ENCODE measurements at places on chromosomes 6 and 20.

GRCh38 chr20:57940868-57941522, 231.2 kb upstream of the PMEPA1 start:
- no peak for DNase-seq

DNA sequence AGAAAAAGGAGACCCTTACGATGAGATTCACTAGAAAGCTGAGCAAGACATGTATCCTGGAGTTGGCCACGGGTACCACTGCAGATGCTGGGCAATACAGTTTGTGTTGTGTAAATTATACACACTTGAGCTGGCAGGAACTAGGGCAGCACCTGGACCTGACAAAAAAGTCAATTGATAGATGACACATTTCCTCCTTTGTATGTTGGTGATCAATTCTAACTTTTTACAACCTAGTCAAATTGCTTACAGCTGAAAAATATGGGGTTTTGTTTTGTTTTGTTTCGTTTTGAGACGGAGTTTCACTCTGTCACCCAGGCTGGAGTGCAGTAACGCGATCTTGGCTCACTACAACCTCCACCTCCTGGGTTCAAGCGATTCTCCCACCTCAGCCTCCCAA, 108.9 kb downstream of the UST start:
- no peak for DNase-seq

DNA sequence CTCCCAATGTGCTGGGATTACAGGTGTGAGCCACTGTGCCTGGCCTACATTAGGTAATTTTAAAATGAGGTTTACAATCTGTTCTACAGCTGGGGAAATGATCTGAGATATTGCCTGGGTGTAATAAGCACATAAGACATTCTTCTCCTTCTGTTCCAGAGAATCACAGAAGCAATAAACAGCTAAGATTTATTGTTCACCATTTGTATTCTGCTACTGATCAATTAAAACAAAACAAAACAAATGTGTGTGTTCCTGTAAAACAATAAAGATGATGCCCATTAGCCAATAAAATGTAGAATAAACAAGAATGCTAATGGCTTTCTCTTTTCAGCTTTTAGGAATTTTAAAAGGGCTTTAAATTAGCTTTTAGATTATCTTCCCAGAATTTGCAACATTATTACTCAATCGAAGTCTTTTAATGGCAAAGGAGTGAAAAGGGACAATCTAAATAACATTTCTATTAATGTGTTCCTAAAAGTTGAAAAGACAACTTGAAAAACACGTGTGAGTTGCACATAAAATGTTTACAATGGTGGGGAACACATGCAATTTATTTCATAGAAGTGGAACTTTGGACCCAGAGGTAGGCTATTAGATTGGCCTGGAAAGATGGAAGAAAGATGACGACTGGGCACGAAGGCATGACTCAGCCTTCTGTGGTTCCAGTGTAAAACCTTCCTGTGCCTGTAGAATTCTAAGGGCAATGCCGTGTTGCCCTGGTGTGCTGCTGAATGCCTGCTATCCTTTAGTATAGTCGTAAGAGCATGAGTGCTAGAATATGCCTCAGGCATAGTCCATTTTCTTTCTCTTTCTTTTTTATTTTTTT, 29.0 kb upstream of the DEK start:
- no peak for DNase-seq

- DNase-seq: peak; percentile 1
Observed at GRCh38 chr20:60482221-60483008, 524.2 kb downstream of the CDH26 start.

GRCh38 chr20:32902456-32903420, 44.0 kb downstream of the EFCAB8 start:
- DNase-seq: peak; percentile 21

DNA sequence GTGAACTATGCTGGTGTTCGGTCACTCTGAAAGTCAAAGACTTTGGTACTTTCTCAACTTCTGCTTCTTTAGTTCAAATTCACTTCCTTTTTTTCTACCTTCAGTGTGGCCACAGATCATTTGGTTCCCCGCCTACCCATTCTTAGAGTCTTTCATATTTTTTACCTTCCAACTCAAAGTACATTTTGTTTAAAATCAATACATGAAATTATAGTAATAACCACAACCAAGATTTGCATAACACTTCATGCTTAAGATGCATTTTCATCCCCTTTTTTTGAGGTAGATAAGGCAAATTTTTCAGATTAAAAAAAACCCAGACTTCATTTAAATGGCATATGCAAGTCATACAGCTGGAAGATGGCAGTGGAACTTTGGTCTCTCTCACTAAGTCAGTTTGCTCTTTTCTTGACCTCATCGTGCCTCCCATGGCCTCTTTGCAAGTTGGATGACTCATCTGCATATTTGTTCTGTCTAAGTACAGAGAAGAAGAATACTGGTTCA, 11.9 kb upstream of the CNR1 start:
- no peak for DNase-seq

- no peak for DNase-seq
Observed at GRCh38 chr6:125001684-125002405, 39.6 kb downstream of the RNF217 start.

DNA sequence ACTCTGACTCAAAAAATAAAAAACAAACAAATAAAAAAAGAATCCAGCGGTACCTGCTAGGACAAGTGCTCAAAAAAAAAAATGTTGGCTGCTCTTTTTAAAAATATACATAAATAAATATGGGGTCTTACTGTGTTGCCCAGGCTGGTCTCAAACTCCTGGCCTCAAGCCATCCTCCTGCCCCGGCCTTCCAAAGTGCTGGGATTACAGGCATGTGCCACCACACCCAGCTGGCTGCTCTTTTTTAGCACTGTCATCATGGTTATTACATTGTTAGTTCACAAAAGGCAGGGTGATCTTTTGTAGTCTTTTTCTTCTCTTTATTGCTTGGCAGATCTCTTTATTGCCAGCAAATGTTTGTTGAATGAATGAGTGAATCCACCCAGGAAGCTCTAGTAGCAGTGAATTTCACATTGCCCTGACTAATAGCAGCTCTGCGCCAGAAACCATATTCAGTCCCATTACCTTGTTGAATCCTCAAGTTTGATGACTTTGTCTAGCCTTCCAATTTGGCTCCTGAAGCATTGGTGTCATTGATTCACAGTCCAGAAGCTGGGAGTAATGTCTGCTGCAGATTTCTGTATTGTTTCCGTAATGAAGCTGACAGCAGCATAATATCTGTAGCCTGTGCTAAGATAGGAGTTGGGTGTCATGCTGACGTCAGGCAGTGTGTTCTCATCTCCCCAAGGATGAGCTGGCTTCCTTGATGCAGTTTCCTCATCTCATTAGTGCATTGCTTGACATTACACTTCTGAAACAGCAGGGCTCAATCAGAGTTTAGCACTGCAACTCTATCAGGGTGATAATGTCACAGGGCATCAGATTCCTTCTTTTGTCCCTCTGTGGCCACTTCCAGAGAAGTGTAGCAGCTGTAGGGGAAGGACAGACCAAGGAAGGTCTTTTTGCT, 84.9 kb upstream of the TGM3 start:
- peak; percentile 80 for DNase-seq

- DNase-seq: no peak
Observed at GRCh38 chr6:123994891-123995635, 191.4 kb downstream of the NKAIN2 start.

- no peak for DNase-seq
Observed at GRCh38 chr6:98486057-98486456, 348.3 kb upstream of the POU3F2 start.

DNA sequence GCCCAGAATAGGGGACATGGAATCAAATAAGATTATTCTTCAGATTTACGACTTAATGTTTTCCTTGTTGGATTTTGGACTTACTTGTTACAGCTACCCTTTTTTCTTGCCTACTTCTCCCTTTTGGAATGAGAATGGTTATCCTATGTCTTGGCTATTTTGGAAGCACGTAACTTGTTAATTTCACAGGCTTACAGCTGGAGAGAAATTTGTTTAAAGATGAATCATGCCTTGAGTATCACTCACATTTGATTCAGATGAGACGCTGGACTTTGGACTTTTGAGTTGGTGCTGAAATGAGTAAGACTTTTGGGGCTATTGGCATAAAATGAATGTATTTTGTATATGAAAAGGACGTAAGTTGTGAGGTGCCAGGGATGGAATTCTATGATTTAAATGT, 83.3 kb downstream of the SMPDL3A start:
- no peak for DNase-seq

- no peak for DNase-seq
Observed at GRCh38 chr20:60372822-60373221, 414.6 kb downstream of the CDH26 start.

GRCh38 chr20:57685146-57685758, 24.6 kb downstream of the PMEPA1 start:
- no peak for DNase-seq

- DNase-seq: no peak
Observed at GRCh38 chr20:51797357-51798025, 4.8 kb downstream of the SALL4 start.

DNA sequence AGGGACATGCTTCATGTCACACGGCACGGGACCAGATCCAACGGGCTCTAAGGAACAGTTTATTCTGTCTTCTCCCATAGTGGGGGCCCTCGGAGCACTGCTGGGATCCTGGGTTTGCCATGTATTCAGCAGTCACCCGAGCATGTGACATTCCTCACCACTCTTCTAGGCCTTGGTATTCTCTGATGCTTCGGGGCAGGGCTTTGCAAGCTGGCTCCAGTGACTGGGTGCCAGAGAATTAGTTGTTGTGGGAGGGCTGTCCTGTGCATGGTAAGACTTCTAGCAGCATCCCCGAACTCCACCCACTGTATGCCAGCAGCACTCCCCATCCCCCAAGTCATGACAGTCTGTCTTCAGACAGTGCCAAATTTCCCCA, 5.4 kb downstream of the CCN5 start:
- DNase-seq: peak; percentile 63

- no peak for DNase-seq
Observed at GRCh38 chr20:58268936-58269619, 40.4 kb upstream of the RAB22A start.

- no peak for DNase-seq
Observed at GRCh38 chr6:132742495-132742894, 15.2 kb downstream of the VNN2 start.

DNA sequence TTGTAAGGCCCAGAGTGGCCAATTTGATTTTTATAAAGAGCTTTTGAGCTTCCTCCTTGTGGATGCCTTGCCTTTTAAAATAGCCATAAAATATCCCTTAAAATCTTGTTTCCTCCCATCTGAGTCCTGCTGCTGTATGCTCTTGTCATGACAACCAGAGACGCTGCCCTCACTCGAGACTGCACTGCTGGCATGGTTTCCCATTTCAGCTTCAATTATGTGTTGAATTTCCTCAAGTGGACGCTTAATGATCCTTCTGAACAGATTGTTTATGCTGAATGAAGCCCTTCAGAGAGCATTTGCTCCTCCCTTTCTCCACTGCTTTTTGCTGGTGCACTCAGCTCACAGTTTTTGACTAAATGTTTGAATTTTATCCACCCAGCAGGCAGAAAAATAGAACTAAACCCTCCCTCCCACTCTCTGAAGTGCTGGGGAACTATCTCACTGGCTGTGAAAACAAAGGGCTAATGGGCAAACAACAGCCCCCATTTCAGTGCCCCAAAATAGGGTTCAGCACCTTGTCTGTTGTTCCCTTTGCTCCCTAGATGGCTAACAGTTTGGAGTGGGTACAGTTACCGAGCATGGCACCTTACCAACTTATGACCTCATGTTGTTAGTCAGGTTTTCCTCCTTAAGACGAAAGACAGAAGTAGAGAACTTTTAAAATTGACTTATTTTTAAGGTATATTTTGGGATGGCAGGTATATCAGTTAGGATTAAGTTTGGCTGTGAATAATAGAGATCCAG, 45.5 kb upstream of the RNF8 start:
- DNase-seq: peak; percentile 43

DNA sequence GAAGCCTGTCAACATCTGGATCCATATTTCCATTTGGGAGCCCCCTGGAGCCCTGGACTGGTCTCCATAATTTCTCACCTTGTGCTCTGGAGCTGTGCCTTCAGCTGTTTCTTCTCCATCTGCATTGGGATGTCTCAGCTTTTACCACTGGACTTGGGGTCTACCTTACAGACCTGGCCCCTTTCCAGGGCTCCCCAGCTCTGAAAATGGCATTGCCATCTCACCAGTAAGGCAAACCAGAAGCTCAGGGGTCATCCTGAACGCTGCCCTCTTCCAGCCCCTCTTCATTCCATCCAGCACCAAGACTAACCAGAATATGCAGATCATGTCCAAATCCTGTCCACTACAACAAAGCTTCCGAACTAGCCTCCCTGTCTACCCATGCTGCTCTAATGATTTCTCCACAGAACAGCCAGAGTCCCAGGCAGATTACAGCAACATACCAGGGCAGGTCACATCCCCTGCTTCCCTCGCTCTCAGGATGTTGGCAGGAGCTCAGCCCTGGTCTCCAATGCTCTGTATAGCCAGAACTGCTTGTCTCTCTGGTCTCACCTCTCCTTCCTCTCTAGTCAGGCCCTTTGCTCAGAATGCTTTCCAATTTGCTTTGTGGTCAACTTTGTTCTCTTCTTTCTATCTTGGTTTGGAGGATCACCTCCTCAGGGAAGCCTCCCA, 17.7 kb upstream of the NNAT start:
- DNase-seq: no peak

- no peak for DNase-seq
Observed at GRCh38 chr20:15597306-15597705, 975.9 kb downstream of the KIF16B start.

- DNase-seq: no peak
Observed at GRCh38 chr6:119283979-119284545, 65.5 kb downstream of the MAN1A1 start.

GRCh38 chr6:37354526-37355384, 972 bp downstream of the RNF8 start:
- no peak for DNase-seq

Data from stromal cell of bone marrow (primary cell).